ENCODE measurements at places on chromosomes 12 and 14.

DNA sequence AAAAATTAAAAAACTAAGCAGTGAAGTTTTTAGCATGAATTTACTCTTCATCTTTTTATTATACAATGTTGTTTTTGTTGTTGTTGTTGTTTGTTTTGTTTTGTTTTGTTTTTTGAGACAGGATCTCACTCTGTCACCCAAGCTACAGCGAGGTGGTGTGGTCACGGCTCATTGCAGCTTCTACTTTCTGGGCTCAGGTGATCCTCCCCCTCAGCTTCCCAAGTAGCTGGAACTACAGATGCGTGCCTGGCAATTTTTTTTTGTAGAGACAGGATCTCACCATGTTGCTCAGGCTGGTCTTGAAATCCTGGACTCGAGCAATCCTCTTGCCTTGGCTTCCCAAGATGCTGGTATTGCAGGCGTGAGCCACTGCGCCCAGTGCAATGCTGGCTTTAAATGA lies 11.3 kb downstream of the PPFIBP1 start:
- DNase-seq, result no peak

DNA sequence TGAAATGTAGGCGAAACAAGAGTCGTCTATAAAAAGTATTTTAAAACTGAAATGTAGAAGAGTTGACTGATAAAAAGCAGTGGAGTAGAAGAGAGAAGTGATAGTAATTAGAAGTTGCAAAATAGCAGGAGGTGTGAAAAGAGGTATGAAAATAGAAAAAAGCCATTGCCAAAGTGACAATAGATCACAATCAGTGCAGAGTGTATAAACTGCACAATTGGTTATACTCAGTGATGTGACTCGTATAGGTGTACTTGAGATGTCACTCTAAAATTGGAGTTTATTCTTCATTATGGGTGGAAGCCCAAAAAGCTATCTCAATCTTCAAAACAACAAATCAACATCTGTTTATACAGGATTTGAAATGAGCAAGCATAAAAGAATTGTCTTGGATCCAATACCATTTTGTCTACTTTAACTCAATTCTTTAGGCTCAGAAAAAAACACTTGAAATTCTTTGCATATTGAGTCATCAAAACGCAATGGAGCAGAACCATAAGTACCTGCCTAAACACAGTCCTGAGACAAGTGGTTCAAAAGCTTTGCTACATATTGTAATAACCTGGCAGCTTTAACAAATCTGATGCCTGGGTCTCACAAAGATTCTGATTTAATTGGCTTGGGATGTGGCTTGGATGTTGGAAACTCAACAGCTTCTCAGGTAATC lies 8.8 kb downstream of the IKBIP start:
- DNase-seq, result peak; percentile 4

DNA sequence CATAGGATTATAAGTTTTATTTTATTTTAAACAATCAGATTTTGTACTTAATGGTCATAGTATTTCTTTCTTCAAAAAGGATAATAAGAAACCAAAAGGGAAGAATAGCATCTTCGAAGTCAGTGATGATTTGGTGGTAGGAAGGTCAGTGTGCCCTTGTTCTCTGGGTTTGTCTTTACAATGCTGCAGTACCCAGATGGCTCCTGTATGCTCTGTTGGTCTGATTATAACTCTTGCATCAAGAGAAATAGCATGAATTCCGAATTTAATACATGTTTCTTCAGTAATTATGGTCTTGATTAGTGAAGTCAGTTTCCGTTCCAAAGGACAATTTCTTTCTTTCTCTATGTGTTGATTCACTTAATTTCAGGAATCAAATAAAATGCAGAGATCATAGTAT lies 180.2 kb downstream of the TMTC2 start:
- no peak for DNase-seq

DNA sequence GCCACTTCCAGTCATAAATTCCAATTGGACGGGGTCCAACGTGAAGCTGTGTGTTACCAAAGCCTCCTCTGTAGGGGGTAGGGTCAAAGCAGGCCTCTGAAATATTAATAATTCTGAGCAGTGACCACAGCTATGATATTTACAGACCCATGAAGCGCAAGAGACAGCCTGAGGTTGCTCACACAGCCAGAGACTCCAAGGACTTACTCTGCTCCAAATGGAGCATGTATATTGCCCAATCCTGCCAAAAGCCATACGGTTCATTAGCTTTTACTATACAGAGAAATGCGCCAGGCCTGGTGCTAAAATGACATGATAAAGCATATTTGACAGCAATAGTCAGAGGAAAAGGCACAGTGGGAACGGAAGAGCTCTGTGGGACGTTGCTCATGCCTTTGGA lies 151.3 kb downstream of the PAH start:
- DNase-seq, result no peak

- DNase-seq, result no peak
Measured at GRCh38 chr12:15528666-15529065, 206.4 kb downstream of the PTPRO start.

DNA sequence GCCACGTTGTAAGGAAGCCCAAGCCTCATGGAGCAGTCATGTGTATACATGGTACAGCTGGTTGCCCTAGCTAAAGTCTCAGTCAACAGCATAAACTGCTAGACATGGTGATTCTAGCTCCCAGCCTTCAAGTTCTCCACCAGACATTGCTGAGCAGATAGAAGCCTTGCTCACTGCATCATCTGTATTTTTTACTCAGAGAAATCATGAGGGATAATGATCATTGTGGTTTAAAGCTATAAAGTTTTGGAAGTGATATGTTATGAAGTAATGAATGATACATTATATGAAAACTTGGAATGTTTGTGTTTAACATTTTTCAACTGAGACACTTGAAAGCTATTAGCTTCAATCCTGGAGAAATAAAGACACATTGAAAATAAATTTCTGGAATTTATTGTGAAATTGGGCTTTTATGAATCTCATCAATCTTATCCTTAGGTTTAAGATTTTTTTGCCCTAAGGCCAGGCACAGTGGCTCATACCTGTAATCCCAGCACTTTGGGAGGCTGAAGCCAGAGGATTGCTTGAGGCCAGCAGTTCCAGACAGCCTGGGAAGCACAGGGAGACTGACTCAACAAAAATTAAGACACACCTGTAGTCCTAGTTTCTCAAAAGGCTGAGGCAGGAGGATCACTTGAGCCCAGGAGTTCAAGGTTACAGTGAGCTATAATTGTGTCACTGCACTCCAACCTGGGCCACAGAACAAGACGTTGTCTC lies 5.6 kb upstream of the NFATC4 start:
- DNase-seq, result no peak

DNA sequence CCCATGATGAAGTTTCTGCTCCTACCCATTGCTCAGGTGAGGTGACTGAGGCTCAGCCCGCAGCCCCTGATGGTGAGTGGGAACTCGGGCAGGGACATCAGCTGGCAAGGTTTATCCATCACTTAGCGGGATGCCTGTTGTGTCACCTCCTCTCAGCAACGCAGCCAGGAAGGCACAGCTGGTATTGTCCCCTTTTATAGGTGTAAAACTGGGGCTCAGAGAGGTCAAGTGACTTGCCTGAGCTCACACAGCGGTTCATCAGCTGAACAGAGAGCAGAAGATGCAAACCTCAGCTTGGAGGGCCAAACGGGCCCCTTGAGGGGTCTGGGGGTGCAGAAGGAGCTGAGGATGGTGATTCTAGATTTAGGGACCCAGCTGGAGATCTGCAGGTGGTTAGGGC lies 143.6 kb downstream of the PHETA1 start:
- no peak for DNase-seq

DNA sequence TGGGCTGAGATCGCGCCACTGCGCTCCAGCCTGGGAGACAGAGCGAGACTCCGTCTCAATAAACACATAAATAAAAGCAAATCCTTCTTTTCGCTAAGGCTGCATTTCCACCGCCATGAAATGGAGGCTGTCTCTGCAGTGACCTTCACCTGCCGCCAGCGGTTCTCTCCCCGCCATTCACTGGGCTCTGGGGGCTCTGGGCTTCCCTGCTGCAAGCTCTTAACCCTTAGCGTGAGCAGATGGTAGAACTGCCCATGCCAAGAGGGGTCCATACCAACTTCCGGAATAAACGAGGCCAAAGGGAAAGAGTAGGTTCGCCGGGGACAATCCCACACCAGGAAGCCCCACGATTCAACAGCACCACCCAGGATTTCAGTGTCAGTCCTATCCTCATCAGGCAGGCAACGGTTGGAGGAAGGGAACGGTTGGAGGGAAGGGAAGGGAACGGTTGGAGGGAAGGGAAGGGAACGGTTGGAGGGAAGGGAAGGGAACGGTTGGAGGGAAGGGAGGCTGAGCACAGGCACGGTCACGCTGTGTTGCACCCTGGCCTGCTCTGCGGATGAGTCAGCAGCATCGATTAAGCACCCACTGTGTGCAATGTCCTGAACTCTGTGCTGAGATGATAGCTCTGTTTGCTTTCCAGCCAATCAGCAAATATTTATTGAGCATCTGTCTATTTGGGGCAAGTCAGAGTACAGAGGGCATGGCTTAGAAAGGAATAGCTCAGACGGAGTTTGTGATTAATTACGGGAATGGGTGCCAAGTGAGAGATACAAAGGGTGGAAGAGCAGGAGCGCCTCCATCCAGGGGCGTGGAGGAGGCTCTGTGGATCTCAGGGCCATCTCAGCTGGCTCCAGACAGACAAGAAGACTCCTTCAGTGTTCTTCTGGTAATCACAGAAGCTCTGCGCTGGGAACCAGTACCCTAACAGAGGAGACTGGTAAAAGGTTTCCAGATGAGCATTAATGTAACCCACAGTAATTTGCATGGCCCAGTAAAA lies 77.9 kb downstream of the NINJ2 start:
- DNase-seq, result no peak

GRCh38 chr12:106113824-106114446 lies 24.8 kb downstream of the NUAK1 start:
- DNase-seq, result no peak

- no peak for DNase-seq
Measured at GRCh38 chr12:66035288-66035966, 95.1 kb downstream of the LLPH start.

DNA sequence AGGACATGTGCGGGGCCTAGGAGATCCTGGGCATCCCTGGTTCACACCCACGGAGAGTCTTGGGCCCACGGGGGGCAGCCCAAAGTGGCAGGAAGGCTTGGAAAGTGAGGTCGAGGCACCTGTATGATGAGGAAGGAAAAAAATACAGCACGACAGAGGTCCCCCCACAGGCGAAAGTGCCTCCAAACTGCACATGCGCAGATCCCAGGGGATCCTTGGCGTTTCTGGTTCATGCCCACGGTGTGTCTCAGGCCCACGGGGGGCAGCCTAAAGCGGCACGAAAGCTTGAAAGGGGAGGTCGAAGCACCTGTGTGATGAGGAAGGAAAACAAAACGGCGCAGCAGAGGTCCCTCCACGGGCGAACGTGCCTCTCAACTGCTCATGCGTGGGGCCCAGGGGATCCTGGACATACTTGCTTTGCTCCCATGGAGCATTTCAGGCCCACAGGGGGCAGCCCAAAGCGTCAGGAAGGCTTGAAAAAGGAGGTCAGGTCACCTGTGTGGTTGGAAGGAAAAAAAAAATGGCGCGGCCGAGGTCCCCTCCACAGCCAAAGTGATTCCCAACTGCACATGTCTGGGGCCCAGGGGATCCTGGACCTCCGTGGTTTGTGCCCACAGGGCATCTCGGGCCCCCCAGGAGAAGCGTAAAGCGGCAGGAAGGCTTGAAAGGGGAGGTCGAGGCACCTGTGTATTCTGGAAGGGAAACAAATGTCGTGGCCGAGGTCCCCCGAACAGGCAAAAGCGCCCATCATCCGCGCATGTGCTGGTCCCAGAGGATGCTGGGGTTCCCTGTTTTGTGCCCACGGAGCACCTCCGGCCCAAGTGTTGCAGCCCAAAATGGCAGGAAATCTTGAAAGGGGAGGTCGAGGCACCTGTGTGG lies 582.6 kb downstream of the ALG10 start:
- no peak for DNase-seq

DNA sequence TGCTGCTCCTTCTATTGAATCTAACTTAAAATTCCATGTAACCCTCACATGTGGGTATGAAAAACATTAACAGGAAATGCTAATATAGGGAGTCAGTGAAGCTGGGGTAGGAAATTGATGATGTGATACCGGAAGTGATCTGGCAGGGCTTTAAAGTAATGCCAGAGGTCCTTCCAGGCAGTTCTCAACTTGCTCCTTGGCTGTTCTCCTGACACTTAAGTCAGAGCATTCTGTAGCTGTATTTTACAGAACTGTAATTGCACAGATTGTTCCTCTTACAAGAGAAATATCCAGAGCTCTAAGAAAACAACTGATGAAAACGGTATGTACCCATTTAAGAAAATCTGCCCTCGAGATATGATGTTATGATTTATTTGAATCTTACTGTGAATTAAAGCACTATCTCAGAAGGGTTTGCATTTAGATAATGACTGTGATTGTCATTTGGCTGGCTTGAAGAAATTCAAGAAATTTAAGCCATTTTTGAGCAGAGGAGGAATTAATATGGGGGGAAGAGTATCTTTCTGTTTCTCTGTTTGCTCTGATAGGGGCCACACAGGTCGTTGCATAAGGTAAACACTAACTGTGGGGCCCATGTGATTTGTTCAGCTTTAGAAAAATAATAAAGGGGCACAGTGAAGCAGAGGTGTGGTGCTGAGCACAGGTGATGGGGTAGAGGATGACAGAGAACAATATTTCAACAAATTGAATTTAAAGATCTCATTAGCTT lies 88.4 kb downstream of the BBS10 start:
- no peak for DNase-seq
